ENCODE measurements at places on chromosomes 5 and 9. TPM values are rescaled to one million over a fixed set of nuclear protein-coding genes. Genes with fewer than 3 reads are reported as not detected.

GRCh38 chr5:161093100-161093499 is 241.1 kb upstream of the ATP10B start:
- DNase-seq: no peak

- no peak for DNase-seq
These were observed 148.8 kb upstream of the ADAMTSL1 start for GRCh38 chr9:18324928-18325745.

Gene PCSK1
- polyA plus RNA-seq: not detected

Gene CHSY3
- not detected for polyA plus RNA-seq

- no peak for DNase-seq
These were observed 14.1 kb downstream of the S1PR3 start for GRCh38 chr9:89005323-89005722.

Gene CAMK4
- polyA plus RNA-seq: 188 TPM

DNA sequence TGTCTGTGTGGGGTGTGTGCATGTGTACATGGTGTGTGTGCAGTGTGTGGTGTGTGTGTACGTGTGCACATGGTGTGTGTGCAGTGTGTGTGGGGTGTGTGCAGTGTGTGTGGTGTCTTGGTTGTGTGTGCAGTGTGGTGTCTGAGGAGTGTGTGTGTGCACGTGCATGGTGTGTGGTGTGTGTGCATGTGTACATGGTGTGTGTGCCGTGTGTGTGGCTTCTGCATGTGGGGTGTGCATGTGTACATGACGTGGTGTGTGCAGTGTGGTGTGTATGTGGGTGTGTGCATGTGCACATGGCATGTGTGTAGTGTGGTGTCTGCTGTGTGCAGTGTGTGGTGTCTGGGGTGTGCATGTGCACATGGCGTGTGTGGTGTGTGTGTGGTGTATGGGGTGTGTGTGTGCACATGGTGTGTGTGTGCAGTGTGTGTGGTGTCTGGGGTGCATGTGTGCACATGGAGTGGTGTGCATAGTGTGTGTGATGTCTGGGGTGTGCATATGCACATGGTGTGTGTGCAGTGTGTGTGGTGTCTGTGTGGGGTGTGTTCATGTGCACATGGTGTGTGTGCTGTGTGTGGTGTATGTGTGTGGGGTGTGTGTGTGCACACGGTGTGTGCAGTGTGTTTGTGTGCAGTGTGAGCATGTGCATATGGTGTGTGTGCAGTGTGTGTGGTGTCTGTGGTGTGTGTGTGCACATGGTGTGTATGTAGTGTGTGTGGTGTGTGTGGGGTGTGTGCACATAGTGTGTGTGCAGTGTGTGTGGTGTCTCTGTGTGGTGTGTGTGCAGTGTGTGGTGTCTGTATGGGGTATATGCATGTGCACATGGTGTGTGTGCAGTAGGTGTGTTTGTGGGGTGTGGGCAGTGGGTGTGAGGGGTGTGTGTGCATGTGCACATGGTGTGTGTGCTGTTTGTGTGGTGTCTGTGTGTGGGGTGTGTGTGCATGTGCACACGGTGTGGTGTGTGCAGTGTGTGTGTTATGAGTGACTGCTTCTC is 40.6 kb upstream of the ZNG1F start:
- DNase-seq: no peak

Gene FGF1
- polyA plus RNA-seq: not detected

Gene PLCXD3
- polyA plus RNA-seq: not detected

DNA sequence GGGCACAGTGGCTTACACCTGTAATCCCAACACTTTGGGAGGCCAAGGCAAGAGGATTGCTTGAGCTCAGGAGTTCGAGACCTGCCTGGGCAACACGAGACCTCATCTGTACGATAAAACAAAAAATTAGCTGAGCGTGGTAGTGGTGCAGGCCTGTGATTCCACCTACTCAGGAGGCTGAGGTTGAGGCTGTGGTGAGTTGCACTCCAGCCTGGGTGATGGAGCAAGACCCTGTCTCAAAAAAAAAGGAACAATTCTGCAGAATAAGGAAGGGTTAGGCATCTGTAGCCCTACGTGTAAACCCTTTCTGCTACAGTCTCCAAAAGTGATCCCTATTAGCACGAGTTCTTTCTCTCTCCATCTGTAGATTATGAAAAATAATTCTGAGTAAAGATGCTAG is 19.9 kb downstream of the CDC26 start:
- DNase-seq: no peak

Gene NEURL1B
- not detected for polyA plus RNA-seq

Gene KCNT1
- polyA plus RNA-seq: not detected

DNA sequence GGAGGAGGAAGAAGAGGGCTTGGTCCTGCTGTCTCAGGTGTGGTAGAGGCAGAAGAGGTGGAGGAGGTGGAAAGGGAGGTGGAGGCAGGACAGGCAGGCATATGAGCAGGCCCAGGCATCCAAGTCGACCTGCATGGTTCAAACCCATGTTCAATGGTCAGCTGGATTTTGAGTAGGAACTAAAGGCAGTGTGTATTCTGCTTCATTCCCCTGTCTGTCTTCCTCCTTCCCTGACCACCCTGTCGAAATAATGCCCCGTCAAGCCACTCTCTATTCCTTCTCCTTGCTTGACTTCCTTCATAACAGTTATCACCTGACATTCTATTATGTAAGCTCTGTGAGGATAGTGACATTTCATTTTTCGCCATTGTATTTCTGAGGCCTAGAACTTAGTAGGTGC is 34.8 kb downstream of the ATP6V0E1 start:
- no peak for DNase-seq

DNA sequence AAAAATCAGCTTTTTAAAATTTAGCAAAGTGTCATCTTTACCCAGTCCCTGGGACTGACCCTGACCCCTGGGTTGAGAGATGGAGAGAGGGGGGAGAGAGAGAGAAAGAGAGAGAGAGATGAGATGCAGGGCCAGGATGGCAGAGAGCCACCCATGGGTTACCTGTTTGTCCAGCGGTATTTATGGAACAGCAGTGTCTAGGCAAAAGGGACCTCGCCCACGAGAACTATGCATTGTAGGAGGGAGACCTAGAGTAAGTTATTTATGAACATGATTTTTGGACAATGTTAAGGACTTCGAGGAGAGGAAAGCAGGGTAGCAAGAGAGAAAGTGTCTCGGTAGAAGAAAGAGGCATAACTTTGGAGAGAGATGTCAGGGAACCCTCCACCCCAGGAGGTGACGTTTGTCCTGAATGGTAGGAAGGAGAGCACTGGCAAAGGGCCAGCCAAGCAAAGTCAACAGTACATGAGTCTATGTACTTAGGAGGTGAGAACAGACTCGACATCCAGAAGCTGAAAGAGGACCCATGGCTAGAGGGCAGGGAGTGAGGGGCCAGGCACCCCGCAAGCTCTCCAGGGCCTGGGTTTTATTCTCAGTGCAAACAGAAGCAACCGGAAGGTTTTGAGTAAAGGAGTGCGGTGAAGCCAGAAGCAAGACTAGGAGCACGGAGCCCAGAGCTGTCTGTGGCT is 30.5 kb upstream of the MSX2 start:
- DNase-seq: no peak

Gene RAD17
- 23.9 TPM for polyA plus RNA-seq

GRCh38 chr5:58854441-58854840 is 271.6 kb downstream of the RAB3C start:
- no peak for DNase-seq

Gene CD274
- 2.0 TPM for polyA plus RNA-seq

DNA sequence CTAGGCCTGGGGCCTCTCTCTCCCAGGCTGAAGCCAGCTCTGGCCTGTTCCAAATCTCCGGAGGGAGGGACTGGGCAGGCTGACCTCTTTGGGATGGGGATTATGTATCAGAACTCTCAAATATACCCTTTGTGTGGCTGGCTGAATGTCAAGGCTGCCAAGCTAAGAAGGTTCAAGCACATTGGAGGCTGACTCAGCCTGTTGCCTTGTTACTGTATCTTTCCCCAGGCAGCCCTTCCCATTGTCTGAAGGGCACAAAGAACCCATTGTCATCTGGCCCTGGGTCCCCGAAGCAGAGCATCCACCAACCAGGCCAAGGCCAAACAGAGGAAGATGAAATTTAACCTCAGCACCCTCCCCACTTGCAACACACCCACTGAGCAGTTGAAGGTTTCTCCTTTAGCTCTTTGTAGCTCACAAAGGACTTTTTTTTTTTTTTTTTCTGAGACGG is 7.3 kb upstream of the SPARC start:
- no peak for DNase-seq

Gene PCDHB7
- not detected for polyA plus RNA-seq

DNA sequence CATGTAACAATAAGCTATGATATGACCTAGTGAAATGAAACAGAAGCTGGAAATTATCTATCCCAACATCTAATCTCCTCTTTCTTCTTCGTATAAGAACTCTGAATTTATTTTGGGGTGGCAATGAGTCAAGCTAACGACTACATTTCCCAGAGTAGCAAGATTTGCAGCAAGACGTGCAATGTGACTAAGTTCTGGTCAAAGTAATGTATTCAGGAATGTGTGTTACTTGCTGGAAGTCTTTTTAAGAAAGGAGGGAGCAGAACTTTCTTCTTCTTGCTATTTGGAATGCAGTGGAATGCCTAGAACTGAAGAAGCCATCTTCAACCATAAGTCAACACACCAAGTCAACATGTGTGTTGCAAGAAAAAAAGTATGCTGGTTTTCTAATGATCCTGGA is 406.6 kb upstream of the MEF2C start:
- DNase-seq: no peak

Gene ACOT12
- not detected for polyA plus RNA-seq

DNA sequence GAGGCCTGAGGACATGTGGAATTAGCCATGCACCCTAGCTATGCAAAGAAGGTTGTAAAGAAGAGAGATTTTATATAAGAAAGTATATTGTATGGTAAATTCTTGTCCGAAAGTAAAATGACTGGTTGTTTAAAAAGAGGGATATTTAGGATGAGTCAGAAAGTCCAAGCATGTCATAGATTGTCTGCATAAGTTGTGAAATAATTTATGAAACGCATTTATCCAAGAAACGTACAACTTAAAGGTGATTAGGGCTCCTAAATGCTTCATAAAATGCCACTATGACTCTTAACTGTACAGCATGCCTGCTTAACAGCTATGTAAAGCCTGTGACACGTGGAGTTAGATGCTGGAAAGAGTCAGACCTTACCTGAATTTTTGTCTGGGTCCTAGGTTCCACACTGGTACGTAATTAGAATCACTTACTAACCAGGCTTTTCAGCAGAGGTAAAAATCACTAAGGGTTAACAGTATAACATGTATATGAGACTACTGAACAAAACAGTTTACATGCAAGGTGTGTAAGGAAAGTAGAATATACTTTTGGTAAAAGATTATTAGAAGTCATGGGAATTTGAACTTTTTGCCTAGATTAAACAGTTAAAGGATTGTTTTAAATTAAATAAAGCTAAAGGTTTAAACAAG is 37.0 kb upstream of the ARL15 start:
- DNase-seq: no peak

GRCh38 chr5:127508644-127509373 is 8.6 kb upstream of the PRRC1 start:
- DNase-seq: no peak

DNA sequence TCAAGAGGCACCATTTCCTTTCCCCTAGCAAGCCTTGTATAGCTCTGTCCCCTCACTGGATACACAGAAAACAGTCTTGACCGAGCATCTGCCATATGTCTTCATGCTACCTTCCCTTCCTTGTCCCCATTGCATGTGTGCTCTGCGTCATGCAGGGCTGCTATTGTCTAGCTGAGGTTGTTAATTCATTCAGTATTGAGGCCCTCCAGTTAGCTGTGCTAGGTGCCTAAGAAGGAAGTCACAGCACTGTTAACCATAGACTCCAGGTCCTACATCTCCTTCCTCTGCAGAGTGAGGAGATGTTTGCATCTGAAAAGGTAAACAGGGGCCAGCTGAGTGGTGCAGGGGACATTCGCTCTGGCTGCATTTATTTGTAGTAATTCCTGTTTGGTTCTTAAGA is 48.2 kb downstream of the SLC1A3 start:
- no peak for DNase-seq

DNA sequence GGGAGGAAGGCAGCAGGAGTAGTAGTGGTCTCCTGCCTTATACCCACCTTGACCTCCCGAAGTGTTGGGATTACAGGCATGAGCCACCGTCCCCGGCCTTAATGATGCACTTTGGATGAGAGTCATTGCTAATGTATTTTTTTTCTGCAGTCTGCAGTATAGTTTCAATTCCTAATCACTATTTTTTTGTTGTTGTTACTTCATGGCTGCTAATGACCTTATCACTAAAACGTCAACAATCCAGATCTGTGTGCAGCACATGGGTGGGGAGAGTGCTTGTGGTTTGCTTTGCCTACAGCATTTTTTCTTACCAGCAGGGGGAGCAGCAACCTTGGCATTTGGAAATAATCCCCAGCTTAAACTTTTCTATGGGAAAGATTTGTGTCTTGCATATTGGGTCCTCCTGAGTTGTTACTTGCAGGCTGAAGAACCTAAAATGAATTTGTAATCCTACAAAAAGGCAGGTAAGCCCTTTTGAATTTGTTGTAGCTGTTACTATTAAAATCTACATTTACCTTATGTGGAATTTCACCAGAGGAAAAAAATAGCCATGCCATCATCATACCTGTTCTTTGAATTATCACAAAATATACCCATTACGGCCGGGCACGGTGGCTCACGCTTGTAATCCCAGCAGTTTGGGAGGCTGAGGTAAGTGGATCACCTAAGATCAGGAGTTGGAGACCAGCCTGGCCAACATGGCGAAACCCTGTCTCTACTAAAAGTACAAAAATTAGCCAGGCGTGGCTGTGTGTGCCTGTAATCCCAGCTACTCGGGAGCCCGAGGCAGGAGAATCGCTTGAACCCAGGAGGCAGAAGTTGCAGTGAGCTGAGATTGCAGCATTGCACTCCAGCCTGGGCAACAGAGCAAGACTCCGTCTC is 6.3 kb upstream of the MED7 start:
- peak; percentile 81 for DNase-seq

- peak; percentile 74 for DNase-seq
These were observed 23.6 kb downstream of the PCDHGC5 start for GRCh38 chr5:141512390-141512910.

DNA sequence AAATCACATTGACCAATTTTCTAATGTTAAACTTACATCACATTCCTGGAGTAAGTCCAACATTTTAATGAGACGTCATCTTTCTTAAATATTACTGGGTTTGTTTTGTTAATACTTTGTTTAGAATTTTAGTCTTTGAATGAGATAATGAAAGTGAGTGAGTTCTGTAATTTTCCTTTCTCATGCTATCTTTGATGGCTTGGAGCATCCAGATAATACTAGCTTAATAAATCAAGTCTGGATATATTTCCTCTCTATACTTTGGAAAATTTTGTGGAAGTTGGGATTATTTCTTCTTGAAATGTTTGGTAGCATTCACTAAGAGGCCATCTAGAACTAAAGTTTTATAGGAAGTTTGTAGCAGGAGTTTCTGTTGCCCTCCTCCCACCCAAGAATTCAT is 90.8 kb upstream of the IL7R start:
- DNase-seq: no peak

GRCh38 chr5:33330426-33330825 is 110.3 kb upstream of the TARS1 start:
- no peak for DNase-seq

DNA sequence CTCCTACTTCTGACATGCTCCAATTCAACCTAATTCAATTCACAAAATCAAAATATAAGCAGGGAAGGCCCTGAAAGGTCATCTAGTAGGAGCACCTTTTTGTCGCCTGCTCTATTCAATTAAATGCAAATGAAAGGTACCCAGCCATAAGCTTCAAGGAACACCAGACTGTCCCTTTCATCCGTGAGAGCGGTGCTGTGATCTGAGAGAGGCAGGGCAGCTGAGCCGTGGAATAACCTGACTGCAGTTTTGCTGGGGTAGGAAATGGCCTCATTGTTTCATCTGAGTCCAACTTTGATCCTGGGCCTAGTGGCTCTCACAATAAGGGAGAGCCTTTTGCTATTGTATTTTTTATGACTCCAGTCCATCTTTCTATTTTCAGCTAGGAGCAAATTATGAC is 39.8 kb upstream of the GLRA1 start:
- no peak for DNase-seq

Gene TXNDC8
- not detected for polyA plus RNA-seq

- no peak for DNase-seq
These were observed 56.5 kb upstream of the SPATA31D4 start for GRCh38 chr9:81871695-81872094.

Measured in naive thymus-derived CD4-positive, alpha-beta T cell (primary cell).